Activated CD8-positive, alpha-beta memory T cell treated with anti-CD3 and anti-CD28 coated beads for 1 hour (primary cell): ENCODE measurements at places on chromosomes 3 and 15.

DNA sequence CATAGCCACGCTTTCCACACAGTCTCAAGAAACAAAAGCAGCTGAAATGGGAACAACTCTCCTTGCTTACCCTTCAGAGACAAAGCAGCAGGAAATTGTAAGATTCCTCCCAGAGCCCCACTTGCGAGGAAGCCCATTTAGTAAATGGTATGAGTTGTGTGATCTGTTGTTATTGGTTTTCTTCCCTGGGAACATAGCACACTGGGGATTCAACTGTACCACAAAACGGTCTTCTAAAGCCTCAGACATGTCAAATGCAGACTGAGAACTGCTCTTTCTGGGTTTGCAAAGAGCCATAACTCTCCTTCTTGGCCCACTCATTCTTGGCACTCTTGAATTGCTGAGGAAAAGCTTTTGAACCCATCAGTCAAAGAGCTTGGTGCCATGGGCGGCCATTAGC lies 101.0 kb upstream of the COL8A1 start:
- no peak for DNase-seq

DNA sequence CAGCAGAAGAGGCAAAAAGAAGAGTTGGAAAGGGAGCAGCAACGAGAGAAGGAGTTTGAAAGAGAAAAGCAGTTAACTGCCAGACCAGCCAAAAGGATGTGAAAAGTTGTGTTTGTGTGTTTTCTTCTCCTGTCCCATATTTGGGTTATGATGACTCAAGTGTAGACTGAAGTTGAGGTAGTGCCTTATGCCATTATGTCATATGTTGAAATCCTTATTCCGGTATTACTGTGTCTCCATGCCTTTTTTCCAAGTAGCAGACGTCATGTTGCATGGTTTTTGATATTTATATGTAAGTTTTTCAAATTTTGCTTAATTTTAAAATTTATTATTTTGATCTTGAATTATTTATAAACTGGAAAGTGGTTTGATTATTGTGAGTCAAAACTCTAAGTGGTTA lies 19.2 kb downstream of the BLOC1S6 start:
- DNase-seq, result no peak

- DNase-seq, result no peak
Observed at GRCh38 chr3:100880072-100880471, 113.1 kb downstream of the ABI3BP start.

DNA sequence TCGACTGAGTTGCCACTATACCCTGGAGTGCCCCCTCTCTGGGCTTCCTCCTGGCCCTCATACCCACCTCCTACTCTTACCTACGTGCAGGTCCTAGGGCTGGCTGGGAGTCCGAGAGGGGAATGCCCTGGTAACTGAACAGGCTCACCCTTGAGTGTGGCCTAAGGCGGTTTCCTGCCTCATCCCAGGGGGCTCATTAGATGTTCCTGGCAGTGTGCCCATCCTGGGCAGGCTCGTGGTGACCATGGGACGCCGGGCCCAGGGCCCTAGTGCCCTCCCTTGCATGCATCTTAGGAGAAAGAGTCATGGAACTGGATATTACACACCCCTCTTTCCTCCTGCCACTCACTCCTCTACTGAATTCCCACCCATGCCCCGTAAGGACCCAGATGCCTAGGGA lies 2.8 kb downstream of the SEMA4B start:
- DNase-seq, result no peak

- DNase-seq, result no peak
Observed at GRCh38 chr3:62228467-62228866, 144.9 kb downstream of the FEZF2 start.

- DNase-seq, result no peak
Observed at GRCh38 chr3:188940573-188940932, 231.2 kb upstream of the TPRG1 start.

- DNase-seq, result no peak
Observed at GRCh38 chr3:158430448-158430847, 140.5 kb upstream of the MLF1 start.

DNA sequence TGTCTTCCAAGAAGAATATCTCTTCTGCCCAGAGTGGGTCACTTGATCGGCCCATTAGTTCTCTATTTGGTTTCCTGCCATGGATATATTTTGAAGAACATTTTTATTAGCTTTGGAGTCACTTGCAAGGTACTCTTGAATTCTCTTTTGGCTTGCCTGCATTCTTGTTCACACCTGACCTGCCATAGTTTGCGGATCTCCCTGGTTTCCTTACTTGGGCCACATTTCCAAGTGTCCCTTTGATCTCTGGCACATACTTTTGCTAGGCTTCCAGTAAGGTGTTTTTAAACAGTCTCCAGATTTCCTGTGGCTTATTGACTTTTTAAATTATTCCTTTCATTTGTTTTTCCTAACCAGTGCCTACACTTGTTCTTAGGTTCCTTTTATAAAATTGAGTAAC lies 488.5 kb upstream of the MDFIC2 start:
- no peak for DNase-seq

GRCh38 chr3:38031022-38031994 lies 1.9 kb upstream of the PLCD1 start:
- no peak for DNase-seq

DNA sequence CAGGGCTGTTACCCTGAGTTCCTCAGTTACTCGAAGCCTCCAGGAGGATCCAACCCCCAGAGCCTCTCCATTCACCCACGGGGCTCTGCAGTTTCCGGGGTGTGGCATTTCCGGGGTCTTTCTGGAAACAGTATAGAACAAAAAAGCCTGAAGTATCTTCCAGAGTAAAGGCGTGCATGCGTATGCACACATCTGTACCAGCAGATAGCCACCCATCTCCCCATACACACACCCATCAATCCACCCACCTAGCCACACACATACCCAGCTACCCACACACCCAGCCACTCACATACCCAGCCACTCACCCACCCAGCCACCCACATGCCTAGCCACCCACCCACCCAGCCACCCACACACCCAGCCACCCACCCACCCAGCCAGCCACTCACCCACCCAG lies 2.9 kb upstream of the DNAJB8 start:
- DNase-seq, result no peak

GRCh38 chr3:112074616-112075497 lies 11.3 kb upstream of the C3orf52 start:
- DNase-seq, result no peak

DNA sequence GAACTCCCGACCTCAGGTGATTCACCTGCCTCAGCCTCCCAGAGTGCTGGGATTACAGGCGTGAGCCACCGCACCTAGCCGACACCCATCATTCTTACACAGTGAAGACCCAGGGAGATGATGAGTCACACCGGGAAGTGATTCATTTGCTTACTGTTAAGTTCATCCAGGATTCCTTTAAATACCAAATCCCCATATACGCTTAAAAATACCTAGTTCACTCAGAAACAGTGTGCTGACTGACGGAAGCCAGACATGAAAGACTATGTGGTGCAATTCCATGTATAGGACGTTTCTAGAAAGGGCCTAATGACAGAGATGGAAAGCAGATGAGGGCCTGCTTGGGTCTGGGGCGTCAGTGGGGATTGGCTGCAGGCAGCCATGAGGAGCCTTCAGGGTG lies 75.2 kb downstream of the APBA2 start:
- no peak for DNase-seq

DNA sequence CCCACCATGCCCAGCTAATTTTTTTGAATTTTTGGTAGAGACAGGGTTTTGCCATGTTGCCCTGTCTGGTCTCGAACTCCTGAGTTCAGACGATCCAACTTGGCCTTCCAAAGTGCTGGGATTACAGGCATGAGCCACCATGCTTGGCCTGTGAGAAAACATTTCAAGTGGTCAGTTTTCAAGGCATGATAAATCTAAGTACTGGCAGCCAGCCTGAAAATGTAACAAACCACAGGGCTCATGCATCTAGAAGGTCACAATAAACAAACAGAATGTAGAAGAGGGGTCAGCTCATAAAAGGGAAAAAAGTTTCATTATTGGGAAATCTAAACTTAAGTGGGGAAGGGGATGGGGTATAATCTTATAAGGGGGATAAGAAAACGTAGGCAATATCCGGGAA lies 39.9 kb downstream of the PPCDC start:
- no peak for DNase-seq

- DNase-seq, result no peak
Observed at GRCh38 chr3:55332176-55332575, 154.9 kb downstream of the WNT5A start.

- DNase-seq, result no peak
Observed at GRCh38 chr15:98292442-98293240, 332.1 kb downstream of the ARRDC4 start.

- DNase-seq, result no peak
Observed at GRCh38 chr3:30693470-30694120, 87.2 kb downstream of the TGFBR2 start.
